ENCODE measurements at places on chromosomes 2 and 18.

DNA sequence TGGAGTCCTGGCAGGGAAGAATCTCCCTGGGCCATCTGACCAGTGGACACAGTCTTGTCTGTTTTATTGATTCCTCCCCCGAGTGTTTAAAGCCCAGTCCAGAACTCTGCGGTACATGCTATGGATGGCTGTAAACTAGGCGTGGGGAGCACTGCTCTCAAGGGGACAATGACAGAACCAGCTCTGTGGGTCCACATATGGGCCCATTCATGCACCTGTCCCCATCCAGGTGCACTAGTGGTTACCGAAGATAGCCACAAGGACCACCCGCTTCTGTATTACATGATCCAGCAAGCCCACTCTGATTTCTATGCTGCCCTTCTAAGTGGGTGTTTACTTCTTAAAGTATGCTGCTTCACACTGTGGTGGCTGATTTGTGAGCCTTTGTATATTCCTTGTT is 21.0 kb downstream of the CHST10 start:
- no peak for DNase-seq

DNA sequence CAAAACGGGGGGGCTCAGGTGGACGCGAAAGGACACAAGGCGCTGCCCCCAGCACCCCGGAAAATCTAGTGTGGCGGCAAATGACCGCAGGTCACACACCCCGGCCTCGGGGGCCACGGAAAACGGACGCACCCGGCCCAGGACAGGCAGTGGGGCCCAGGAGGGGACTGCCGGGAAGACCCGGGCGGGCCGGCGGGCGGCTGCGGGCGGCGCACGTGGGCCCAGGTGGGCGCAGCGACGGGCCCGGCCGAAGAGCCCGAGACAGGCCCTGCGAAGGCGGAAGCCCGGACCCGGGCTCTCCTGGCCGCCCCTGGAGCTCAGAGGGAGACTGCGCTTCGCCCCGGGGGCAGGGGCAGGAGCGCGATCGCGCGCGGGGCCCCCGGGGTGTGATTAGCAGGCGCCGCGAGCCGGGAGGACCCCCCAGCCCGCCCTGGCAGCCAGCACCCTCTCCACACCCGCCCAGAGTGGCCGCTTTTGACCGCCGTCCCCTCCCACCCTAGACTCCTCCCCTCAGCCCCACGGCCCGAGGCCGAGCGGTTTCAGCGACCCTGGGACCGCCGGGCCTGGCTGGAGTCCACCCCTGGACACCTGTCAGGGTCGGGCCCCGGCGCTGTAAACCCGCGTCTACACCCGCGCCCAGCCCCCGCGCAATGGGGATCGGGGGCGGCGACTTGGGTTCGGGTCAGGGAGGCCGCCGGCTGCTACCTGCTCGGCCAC is 773 bp downstream of the MBP start:
- DNase-seq = no peak

DNA sequence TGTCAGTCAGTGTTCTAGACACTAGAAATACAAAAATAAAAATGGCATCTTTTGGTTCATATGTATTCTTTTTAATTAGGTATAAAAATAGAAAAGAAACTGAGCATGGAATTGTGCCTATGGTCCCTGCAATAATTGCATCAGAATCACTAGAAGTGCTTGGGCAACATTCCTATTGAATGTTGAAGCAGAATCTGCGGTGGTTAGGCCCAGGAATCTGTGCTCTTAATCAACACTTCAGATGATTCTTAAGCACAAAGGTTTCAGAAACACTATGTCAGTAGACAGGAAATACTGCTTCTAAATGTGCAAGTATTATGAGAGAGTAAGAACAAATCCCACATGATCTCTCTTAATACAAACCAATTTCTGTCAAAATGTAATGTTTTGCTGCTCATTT is 20.3 kb upstream of the RBBP8 start:
- DNase-seq = no peak

DNA sequence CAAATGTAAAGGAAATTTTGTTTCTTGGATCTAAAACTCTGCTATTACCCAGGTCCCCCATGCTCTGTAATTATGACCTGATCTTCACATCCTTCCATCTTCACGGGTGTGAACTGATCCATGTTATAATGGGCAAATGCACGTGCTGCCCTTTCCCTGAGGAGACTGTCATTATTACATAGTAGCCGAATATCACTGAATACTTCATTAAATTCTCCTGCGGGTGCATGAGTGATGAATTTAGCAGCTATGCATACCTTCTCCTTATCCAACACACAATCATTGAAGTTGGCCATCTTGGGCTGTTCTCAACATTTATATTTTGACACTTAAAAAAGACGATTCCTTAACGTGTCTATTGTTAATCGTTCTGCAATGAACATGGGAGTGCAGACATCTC is 153.4 kb downstream of the BAZ2B start:
- no peak for DNase-seq

DNA sequence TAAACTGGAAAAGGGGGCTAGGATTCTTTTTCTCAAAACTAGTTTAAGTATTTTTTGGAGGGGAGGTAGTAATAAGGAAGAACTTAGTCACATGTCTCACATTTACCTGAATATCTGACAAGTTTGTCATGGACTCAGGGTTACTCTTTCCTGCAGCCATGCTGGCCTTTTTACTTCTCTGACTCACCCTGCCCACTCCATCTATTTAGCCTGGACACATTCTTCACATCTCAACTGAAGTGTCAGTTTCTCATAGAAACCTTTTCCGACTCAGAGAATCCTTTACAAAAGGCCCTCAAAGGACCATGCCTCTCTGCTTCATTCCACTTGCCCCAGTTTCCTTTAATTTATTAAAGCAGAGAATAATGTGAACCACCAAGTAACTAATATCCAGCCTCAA is 42.6 kb downstream of the SCN7A start:
- no peak for DNase-seq

GRCh38 chr2:64400105-64400728 is 53.7 kb upstream of the LGALSL start:
- DNase-seq = no peak
